ENCODE measurements at places on chromosomes 1 and 21. TPM values are rescaled to one million over a fixed set of nuclear protein-coding genes. Genes with fewer than 3 reads are reported as not detected.

DNA sequence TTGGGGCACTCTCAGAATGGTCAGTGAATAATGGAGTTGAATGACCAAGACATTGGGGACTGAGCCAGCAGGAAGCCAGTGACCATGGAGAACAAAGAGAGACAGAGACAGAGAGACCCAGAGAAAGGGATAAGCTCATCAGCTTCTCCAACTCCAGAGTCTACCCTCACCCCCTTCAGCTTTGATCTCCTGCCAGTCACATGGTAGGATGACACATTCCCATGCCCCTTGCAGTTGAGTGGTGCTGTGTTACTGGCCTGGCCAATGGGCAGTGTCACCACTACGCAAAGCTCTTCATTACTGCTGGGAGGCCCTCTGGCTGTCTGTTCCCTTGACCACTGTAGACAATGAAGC lies 643.5 kb downstream of the AJAP1 start:
- no peak for DNase-seq

DNA sequence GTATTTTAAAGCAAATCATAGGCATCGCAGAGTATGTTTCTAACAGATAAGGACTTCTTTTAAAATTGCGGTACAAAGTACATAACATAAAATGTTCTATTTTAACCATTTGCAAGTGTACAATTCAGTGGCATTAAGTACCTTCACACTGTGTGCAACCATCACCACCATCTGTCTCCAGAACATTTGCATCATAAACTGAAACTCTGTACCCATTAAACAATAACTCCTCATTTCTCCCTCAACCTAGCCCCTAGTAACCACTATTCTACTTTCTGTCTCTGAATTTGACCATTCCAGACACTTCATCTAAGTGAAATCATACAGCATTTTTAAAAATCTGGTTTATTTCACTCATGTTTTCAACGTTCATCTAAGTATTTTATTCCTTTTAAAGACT lies 16.6 kb upstream of the ATF3 start:
- no peak for DNase-seq

DNA sequence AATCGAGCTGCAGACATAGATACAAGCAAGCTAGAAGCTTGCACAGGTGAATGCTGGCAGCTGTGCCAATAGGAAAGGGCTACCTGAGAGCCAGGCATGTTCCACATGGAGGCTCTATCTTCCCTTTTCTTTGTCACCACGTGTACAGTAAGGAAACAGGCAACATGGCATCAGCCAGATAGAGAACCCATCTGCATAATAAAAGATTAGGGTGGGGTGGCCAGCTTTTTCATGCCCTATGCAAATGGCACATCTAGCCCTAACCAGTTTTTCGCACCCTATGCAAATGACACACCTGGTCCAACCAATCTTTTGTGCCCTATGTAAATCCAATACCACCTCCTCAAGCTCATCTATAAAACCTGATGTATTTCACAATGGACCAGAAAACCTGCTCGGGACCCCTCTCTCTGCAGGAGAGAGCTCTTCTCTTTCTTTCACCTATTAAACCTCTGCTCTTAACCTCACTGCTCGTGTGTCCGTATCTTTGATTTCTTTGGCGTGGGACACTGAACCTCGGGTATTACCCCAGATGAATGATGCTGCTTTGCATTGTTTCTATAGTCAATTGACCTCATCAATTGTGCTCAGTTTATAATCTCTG lies 93.9 kb downstream of the SLC30A10 start:
- no peak for DNase-seq

GRCh38 chr1:161817176-161817730 lies 51.1 kb downstream of the ATF6 start:
- no peak for DNase-seq

GRCh38 chr1:38125837-38126520 lies 79.4 kb upstream of the POU3F1 start:
- DNase-seq, result no peak

DNA sequence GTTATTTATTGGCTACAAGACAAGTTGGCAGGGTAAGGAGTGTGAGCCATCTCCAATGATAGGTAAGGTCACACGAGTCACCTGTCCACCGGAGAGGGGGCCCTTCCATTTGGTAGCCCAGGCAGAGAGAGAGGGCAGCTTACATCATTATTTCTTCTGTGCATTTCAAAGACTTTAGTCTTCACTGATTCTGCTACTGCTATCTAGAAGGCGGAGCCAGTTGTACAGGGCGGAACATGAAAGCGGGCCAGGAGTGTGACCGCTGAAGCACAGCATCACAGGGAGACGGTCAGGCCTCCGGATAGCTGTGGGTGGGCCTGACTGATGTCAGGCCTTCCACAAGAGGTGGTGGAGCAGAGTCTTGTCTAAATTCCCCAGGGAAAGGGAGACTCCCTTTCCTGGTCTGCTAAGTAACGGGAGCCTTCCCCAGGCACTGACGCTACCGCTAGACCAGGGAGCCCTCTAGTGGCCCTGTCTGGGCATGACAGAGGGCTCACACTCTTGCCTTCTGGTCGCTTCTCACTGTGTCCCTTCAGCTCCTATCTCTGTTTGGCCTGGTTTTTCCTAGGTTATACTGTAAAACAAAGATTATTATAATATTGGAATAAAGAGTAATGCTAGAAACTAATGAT lies 36.7 kb downstream of the ZNF695 start:
- DNase-seq, result peak; percentile 24

SEC16B gene
- total RNA-seq, result 7.3 TPM

- DNase-seq, result no peak
These were observed 44.0 kb downstream of the LYST start for GRCh38 chr1:235822685-235823084.

DNA sequence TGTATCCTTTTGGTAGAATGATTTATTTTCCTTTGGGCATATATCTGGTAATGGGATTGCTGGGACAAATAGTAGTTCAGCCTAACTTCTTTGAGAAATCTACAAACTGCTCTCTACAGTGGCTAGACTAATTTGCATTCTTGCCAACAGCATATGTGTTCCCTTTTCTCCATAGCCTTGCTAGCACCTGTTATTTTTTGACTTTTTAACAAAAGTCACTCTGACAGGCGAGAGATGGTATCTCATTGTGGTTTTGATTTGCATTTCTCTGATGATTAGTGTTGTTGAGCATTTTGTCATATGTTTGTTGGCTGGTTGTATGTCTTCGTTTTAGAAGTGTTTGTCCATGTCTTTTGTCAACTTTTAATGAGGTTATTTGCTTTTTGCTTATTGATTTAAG lies 99.8 kb downstream of the UCK2 start:
- no peak for DNase-seq

FCAMR gene
- total RNA-seq, result 0.46 TPM

FOXO6 gene
- 10.0 TPM for total RNA-seq

DNA sequence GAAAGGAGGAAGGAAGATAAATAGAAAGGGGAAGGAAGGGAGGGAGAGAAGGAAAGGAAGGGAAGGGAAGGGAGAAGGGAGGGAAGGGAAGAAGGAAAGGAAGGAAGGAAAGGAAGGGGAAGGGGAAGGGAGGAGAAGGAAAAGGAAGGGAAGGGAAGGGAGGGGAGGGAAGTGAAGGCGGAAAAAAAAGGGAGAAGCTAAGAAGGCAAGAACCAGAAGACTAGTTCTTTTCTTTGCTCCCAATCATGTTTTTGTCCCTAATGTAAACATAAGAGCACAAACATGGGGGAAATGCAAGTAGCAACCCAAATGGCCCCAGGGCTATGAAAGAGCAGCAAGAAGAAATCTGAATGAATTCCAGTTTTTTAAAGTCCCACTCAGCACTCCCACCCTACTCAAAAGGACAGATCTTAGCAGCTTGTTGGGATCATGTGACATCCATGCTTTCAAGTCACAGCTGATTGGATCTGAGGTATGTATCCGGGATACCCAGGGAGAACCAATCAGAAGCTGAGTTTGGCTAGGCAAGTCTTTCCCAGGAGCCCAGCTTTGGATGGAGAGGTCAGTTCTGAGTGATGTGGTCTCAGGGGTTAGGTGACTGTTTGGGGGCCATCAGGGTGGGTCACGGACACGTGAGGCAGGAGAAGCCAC lies 24.2 kb upstream of the FHAD1 start:
- DNase-seq, result no peak

DNA sequence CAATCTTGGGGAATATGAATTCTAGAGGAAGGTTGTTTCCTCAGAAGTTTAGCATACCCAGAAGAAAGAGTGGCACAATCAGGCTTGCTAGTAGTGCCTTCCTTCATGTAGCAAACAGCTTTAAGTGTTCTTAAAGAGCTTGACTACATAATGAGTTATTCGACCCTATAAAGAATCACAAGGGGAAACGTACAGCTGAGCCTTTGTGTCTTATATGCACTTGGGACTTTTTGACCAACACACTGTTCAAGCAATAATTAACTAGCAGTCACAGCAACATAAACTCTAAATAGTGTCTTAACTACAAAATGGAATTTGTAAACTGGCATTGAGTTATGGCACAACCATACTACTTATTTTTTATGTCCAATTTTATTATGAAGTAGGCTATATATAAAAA lies 86.1 kb downstream of the TTLL7 start:
- no peak for DNase-seq

DNA sequence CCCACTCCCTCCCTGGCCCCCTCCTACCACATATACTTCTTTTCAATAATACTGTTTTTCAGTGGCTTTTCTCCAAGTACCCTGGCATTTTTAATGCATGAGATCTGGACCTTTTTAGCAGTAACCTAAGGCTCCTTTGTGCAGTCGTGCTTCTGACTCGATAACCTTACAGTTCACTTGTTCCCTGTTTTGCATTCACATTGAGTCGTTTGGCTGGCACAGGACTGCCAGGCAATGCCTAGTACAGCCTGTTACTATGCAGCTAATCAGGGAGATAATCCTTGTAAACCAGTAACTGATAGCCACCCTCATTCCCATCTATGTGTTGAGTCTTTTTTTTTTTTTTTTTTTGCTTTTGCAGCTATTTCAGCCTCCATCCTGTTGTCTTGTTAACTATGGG lies 3.7 kb downstream of the ATP1B1 start:
- no peak for DNase-seq

- DNase-seq, result no peak
These were observed 182.3 kb upstream of the GREM2 start for GRCh38 chr1:240794046-240794843.

DNA sequence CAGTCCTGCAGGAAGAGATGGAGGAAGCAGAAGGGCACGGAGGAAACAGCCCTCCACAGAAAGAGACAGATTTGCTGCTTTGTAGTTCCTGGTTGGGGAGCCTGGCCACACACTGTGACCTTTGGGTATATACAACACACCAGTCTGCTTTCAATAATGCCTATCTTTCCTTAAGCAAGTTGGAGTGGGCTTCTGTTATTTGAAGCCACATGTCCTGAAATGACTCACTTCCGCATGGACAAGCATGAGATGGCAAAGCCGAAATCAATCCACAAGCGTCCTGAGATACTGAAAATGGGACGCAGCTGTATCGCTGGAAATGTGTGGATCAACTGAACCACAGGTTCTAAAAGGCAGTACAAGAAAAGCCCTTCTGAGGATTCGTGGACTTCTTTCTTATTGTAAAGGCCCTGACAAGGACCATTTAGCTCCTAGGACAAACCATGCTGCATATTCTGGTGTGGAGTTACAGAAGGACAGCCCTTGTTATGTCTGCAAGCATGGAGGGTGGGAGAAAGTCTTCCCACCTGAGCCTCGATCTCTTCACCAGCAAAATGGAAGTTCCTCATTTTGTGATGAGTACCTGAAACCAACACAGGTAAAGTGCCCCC lies 22.7 kb upstream of the FHAD1 start:
- DNase-seq, result no peak

DNA sequence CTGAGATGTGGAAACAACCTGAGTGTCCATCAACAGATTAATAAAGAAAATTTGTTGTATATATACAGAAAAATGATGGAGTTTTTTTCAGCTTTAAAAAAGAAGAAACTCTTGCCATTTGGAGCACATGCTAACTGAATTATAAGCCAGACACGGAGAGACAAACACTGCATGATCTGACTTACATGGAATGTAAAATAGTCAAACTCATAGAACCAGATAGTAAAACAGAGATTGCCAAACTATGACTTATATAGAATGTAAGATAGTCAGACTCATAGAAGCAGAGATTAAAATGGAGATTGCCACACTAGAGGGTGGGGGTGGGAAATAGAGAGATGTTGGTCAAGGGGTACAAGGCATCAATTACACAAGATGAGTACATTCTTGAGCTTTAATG lies 1786.6 kb downstream of the PLA2G4A start:
- no peak for DNase-seq

DNA sequence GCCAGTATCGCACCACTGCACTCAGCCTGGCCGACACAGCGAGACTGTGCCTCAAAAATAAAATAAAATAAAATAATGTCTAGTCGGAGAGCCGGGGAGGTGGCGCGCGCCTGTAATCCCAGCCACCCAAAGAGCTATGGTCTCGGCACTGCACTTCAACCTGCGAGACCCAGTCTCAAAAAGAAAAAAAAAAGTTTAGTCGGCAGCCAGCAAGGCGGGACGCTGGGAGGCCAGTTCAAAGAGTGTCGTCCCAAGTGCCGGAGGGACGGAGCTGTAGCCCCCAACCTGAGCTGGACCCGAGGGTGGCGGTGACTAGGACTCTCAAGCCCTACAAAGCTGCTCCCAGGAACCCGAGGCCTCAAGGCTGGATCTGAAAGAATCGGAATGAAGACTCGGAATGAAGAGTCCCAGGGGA lies 632 bp upstream of the FALEC start:
- no peak for DNase-seq

- DNase-seq, result no peak
These were observed 31.4 kb upstream of the KAZN start for GRCh38 chr1:14567056-14567455.

DNA sequence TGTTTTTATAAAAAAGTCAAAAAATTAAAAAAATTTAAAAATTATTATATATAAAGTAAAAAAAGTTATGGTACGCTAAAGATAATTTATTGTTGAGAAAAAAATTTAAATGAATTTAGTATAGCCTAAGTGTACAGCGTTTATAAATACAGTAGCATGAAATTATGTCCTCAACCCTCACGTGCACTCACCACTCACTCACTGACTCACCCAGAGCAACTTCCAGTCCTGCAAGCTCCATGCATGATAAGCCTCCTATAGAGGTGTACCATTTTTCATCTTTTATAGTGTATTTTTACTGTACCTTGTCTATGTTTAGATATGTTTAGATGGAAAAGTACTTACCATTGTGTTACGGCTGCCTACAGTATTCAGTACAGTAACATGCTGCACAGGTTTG lies 5.1 kb downstream of the DISC1 start:
- DNase-seq, result no peak

DNA sequence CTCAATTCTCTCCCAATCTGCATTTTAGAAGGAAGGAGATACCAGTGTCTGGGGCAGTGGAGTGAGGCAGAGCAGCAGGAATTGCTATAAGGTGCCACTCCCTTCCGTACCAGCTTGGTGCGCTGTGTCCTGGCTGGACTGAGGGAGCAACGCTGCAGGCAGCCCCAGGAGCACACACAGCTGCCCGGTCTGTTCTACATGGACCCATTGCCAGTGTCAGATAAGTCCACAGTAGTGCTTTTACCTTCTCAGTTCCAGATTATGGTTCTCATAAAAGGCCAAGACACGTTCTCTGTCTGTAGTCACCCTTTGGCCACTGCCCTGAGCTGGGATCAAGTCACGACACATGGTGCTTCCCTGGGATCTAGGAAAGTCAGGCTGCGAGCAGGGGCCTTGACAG lies 44.1 kb upstream of the BARHL2 start:
- no peak for DNase-seq

GRCh38 chr21:42162831-42163510 lies 56.0 kb upstream of the ABCG1 start:
- DNase-seq, result no peak

- no peak for DNase-seq
These were observed 699 bp upstream of the RGS2 start for GRCh38 chr1:192808163-192808517.

KIAA0319L gene
- total RNA-seq, result 82.5 TPM

HSD3B1 gene
- total RNA-seq, result not detected

GRCh38 chr1:24173638-24174575 lies 13.2 kb downstream of the IFNLR1 start:
- DNase-seq, result no peak

EXTL2 gene
- 12.8 TPM for total RNA-seq
